Urothelium cell line (cell line): ENCODE measurements at places on chromosomes 6 and 20.

DNA sequence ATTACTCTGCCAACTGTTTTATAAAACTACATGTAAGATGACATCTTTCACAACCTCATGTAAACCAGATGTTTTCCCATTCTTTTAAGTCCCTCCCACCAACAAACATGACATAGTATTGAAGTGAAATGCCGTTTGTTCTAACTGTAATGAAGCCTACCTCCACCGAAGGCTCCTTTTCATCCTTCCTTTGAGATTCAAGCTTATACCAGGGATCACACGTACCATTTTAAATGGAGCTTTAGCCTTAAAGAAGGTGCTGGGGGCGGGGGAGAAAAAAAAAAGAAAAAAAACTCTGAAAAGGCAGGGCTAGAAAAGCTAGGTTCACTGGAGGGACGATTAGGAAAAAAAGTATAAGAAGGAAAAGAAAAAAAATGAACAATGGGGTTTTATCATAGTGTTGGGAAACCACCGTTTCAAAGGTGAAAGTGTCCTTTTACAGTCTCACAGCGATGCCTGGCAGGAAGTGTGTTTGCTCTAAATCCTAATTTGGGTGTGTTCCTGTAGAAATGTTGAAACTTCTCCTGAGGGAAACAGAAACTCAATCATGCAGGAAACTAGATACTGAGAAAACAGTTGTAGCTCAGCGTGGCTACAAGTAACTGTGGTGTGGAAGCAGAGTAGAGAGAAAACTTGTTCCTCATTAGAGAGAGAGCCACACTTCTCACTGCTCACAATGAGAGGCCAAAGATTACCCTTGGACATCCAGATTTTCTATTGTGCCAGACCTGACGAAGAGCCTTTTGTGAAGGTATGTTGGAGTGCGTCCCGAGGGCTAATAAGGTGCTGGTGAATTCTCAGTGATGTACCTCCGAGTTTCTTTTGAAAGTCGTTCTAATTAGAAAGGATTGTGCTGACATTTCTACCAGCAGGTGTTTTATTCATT lies 37.6 kb upstream of the HINT3 start:
- DNase-seq, result no peak

DNA sequence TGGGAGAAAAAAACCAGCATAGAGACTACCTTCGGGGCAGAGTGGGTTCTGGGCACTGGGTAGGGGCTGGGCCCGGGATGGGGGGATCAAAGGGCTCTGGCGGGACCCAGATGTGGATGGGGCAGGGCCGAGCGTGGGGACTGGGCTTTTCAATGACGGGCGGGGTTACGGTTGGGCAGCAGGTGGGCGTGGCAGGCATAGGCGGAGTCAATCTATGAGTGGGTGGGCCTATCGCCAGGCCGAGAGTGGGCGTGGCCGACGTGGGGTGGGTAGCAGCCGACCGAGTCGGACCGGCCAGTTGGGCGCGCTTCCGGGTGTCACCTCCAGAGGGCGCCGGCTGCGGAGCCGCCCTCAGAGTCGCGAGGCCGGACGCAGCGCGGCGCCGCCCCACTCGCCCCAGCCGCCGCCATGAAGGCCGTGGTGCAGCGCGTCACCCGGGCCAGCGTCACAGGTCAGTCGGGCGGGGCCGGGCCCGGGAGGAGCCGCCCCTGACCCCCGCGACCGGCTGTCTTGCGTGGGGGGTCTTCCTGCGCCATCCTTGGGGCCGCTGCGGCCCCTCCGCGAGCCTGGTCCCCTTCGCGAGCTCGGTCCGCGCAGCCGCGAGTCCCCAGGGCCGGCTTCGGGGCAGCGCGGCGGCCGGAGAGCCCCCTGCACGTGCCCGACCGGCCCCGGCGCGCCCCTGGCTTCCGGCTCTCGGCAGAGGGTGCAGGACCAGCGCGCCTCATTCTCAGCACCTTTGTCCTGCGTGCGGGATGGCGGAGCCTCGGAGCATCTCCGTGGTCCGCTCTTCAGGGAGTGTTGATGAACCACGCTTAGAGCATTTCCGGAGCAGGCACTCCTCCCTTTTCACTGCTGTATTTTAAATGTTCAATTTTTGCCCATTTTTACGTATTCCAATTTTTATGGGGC lies at the start of gene DTD1:
DTD1 (plus strand) TSS at position 390 of the 909 bp plus-strand sequence; CDS start at position 409, 19 bp downstream.
- peak; percentile 95 for DNase-seq

DNA sequence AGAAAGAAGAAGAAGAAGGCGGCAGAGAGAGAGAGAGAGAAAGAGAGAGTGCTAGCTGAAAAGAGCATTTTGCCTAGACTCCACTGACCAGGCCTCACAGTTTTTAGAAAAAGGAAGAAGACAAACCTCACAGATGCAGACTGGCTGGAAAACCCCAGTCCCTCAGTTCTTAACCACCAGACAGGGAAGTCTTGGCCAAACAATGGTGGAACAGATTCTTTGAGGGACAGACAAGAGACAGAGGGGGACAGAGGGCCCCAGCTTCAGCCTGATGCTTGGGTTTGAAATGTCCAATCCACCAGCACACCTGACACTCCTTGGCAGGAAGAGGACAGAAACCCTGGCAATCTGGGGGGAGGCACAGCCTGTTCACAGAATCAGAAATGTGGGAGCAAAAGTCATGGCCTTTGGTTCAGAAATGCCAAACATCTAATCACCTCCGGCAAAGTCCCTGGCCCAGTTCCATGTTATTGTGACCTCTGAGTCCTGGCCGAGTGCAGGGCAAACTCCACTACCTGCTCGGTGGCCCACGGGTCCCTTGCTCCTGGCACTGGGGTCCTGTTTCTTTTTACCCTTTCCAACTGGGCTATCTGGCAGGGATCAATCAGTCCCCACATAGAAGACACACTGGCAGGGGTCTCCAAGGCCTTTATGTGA lies 235.2 kb downstream of the LY86 start:
- no peak for DNase-seq

GRCh38 chr20:1912646-1913045 lies 17.4 kb downstream of the SIRPA start:
- no peak for DNase-seq

- no peak for DNase-seq
Measured at GRCh38 chr6:21792177-21792576, 198.6 kb downstream of the SOX4 start.

- DNase-seq, result peak; percentile 80
Measured at GRCh38 chr20:24948939-24949679, at the start of gene CST7. CST7 (plus strand) TSS chr20:24949269; CDS start chr20:24949506, 237 bp downstream.

GRCh38 chr20:62704341-62704948 lies 4.2 kb upstream of the NTSR1 start:
- peak; percentile 97 for DNase-seq

GRCh38 chr6:152240436-152240835 lies 396.7 kb downstream of the SYNE1 start:
- DNase-seq, result no peak

GRCh38 chr20:58695895-58696375 lies 3.3 kb downstream of the NPEPL1 start:
- no peak for DNase-seq

- DNase-seq, result no peak
Measured at GRCh38 chr6:88263591-88263990, 97.4 kb upstream of the CNR1 start.

- DNase-seq, result peak; percentile 52
Measured at GRCh38 chr6:170224694-170225660, 65.9 kb downstream of the DLL1 start.

DNA sequence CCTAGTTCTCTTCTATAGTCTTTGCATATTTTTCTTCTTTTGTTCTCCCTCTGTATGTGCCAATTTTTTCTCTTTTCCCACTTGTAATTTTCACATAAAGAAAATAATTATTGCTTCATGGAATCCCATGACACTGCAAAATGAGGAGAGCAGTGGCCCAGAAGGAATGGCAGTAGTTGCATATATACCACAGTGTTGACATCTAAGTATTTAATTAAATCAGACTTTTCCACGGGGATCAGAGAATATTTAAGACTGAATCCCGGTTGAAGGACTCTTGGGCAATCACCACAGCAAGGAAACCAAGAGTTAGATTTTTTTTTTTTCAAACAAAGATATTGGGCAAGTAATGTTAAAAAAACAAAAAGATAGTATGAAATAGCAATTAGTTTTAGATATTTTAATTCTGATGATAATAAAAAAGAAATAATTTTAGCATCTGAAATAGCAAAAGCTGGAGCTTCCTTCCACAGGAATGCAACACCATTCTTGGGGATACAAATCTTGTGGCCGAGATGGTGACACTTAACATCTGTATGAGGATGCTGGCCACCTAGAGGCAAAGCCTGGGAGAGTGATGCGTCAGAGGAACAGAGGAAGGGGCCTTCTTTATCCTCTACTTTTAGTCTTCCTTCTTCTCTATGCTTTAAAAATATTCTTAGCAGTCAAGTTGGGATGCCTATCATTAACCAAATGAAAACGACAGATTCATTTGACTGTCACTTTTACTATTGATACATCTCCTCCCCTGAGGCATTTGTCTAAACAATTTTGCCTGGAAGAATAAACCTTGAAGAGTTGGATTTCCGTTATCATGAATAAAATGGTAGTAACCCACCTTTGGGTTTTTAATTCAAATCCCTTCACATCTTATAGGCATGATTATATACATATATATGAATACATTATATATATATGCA lies 356.2 kb downstream of the GJA1 start:
- no peak for DNase-seq

GRCh38 chr6:168641446-168641845 lies 200.5 kb downstream of the SMOC2 start:
- peak; percentile 75 for DNase-seq

DNA sequence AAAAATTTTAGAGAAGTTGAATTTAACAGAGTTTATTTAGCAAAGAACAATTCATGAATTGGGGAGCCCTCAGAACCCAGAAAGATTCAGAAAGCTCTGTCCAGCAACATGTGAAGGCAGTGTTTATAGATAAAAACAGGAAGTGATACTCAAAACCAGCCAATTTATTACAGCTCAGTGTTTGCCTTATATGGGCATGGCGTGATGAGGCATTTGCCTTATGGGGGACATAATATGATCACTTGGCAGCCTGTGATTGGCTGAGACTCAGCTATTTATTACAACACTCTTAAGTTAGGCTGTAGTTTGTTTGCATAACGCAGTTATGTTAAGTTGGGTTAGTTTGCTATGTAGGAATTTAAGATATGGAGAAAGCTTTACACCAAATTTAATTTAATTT lies 11.5 kb downstream of the HLA-DPA1 start:
- no peak for DNase-seq

GRCh38 chr6:22433745-22434144 lies 135.6 kb upstream of the HDGFL1 start:
- DNase-seq, result no peak

DNA sequence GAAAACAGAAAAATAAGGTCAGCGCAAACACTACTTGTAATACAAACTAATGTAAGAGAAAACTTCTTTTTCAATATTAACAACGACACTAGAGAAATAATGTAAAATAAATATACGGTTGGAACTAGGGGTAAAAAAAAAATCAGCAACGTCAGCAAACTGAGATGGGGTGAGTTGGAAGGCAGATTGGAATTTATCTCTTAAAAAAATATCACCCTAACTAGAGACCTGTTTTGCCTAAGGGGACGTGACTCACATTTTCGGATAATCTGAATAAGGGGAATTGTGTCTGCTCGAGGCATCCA lies 705 bp upstream of the UTRN start:
- no peak for DNase-seq

DNA sequence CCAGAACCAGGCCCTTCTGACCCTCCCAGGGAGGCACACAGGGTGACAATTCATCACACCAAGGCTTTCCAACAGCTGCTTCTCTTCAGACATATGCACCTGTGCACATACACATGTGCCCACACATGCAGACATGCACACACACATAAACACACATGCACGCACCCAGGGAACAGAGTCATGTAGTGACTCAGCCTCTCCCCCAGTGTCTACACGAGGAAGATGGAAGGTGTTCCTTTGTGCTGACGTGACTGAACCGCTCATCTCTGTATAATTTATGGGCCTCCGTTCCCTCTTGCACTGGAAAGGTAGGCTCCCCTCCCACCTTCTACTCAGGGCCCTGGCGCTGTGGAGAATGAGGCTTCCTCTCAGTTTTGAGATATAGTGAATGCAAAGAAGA lies 23.8 kb upstream of the PLEKHG1 start:
- no peak for DNase-seq

DNA sequence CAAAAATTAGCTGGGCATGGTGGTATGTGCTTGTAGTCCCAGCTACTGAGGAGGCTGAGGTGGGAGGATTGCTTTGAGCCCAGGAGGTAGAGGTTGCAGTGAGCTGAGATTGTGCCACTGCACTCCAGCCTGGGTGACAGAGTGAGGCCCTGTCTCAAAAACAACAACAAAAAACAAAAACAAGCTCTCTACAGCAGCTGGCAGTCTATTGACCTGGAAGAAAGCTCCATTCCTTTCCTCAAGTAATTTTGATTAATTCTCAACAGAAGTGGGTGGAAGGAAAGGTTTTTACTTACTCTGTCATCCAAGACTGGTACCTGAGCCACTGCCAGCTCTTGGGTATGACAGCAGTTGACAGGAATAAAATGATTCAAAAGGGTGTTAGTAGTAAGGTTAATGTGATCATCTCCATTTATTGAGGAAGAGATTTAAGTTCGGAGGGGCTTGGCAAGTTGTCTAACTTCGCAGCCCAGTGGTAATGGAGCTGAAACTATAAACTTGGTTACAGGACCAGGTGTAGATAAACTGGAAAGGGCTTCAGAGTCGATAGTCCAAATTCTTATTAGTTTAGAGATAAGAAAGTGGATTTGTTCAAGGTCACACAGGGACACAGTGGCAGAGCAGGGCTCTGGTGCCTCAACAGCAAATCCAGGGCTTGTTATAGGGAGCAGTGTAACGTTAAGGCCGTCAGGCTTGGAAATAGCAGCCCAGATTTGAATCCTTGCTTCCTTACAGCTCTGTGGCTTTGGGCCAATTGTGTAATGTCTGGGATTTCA lies 14.8 kb downstream of the SRSF3 start:
- DNase-seq, result no peak

- DNase-seq, result no peak
Measured at GRCh38 chr6:74093361-74093760, 397.4 kb downstream of the CD109 start.

GRCh38 chr6:158649289-158650143 lies at the start of gene SYTL3:
SYTL3 (plus strand) TSS chr6:158650054; CDS start chr6:158663269, 13,215 bp downstream.
- DNase-seq, result peak; percentile 48

DNA sequence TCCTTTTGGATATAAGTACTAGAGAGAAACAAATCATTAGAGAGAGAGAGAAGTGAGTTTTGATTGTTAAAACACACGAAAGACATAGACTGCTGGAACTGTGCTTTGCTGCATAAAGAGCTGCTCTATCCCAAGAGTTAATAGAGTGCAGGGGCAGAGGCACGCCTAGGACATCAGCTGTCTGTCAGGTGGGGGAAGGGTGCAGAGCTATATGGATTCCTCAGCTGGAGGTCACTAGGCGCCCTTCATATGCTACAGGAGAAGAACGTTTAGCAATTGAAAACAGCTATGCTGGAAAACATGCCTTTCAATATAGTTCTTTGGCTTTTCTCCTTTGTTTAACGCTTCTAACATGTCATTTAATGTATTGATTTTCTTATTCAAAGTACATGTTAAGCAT lies 169.0 kb upstream of the MCHR2 start:
- DNase-seq, result no peak

- DNase-seq, result no peak
Measured at GRCh38 chr6:169266261-169266660, 12.6 kb upstream of the THBS2 start.

DNA sequence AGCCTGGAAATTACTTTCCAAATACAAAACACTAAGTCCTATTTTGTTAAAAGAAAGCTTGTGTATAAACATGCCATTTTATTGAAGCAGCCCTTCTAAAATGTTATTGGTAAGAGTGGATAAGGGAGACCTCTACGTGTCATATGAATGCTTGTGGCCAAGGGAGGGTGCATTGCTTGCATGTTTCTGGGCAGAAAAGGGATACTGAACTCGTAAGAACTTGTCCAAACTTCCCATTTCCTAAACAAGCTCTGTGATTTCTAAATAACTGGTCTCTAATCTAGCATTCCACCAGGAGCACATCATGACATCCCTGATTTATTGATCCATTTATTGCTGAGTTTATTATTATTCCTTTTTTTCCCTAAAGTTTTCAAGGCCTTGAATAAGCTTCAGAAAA lies 474.1 kb downstream of the CD109 start:
- DNase-seq, result no peak
